ENCODE measurements at places on chromosomes 16 and 17.

DNA sequence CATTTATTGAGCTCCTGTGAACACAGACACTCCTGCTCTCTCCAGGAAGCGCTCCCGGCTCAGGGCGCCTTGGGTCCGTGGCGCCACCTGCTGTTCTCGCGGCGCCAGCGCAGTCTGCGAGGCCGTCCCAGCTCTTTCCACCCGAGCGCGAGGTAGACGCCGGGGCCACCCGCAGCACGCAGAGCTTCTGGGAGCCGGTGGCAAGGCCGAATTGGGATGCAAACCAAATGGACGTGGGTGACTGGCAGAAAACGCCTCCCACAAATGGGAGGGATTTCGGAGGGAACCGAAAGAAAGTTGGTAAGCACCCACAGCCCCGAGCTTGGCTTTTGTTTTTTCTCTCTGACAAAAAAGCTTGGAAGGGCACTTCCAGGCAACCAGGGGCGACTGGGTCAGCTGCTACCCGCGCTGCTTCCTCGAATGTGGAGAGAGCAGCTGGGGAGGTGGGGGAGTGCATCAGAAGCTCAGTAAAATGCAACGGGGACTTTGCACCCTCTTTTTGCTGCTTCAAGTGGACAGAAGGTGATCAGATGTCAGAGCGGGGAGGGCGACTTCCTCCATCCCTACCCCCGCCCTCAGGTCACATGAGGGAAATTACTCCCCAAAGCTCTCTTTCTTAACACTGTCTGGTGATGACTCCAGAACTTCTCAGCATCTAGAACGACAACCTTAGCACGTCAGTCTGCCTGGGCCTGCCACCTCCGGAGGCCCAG, 13.5 kb upstream of the N4BP1 start:
- peak; percentile 87 for DNase-seq

- no peak for DNase-seq
Measured at GRCh38 chr16:49458243-49458642, 84.6 kb downstream of the C16orf78 start.

DNA sequence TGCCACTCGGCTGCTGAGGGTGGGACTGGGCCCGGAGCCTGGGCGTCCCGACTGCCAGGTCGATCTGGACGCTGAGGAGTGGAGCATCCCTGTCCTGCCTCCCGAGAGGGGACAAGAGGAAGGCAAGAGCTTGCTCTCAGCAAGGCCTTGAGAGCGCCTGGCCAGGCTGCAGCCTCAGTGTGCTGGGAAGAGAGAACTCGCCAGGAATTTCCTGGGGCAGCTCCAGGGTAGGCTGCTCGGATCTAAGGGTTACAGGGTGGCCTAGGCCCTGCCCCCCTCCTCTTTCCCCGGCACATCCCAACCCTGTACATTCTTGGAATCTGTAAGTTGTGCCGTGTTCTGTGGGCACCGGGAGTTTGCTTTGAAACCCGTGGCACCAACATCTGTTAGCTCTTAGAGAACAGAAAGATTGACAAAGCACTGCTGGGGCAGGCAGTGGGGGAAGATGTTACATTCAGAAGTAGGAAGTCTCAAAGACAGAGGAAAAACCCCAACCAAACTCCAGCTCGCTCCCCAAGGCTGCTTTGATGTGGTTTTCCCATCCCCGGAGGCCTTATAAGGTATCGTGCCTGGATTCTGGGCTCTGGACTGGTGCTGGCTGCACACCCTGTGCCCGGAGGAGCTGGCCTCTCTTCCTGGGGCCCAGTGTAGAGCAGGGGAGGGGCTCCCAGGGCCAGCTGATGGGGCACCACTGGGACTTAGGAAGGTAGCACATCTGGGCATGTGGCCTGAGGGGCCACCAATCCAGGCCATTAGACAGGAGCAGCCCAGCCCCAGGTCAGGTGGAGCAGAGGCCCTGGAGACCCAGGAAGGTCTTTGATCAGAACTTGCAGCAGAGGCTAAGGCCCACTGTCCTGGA, 55.2 kb downstream of the NKD1 start:
- DNase-seq, result no peak

DNA sequence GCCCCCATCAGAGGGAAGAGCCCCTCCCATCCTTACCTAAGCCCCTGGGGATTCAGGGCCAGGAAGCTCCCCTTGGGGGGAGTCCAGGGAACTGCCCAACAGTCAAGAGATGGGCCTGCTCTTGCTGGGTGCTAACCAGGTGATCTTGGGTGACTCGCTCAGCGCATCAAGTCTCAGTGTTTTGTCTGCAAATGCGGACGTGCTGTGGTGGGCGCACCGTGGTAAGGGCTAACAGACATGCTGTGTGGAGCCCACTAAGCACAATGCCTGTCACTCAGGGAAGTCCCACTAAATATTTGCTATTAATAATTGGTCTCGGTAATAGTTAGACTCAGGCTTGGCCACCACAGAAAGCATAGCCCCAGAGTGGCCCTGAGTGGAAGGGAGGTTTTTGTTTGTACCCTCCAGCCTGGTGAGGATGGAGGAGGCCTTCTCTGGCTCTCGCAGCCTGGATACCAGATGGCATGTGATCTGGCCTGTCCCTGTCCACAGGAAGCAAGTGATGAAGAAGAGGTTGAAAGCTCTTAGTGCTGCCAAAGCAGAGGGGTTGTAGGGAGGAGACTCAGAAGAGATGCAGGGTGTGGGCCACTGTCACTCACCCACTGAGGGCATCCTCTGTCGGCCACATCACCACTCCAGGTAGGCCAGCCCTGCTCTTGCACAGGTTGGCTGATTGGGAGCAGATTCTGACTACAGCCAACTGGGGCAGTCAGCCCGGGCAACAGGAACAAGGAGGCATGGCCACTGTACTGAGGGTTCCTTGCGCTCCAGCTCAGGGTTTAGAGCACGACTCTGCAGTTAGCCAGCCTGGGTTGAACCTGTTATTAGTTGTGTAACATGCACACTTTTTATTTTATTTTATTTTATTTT, 69.8 kb upstream of the KSR1 start:
- no peak for DNase-seq

GRCh38 chr17:62724398-62725146, 83.5 kb downstream of the MARCHF10 start:
- no peak for DNase-seq

GRCh38 chr16:17339764-17340541, 130.8 kb downstream of the XYLT1 start:
- no peak for DNase-seq

DNA sequence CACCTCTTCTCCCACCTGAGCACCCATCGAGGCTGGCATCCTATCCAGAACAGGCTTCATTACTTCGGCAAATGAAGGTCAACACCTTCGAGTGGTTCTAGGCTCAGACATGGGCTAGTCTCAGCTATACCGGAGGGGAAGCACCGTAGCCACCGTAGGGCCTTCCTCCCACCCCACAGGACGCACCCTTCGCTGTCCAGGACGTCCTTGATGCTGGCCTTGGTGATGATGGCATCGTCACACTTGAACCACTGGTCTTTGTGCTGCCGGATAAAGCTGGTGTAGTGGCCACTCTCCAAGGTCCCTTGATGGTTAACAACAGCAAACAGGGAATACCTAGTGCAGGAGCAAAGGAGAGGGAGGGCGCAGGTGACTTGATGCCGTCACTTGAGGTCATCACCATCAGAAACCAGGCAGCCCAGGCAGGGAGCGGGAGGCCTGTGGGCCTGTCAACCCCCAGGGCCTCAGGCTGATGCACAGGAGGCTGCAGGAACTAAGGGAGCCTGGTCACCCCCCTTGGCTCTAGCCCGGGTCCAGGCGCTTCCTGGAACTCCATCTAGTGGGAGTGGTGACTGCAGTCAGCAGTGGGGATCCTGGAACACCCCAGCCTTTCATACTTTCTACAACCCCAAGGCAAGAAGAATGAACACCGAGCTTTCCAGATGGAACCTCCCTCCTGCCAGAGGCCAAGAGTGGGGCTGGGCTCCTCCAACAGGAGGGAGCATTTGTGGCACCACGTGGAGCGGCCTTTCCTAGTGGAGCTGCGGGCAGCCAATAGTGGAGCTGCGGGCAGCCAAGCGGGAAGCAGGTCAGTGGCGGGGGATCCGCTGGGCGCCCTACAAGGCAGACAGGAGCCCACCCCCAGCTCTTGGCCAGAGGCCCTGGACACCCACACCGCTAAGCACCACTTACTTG, 38.5 kb downstream of the USP22 start:
- DNase-seq, result no peak

- DNase-seq, result no peak
Measured at GRCh38 chr17:74110467-74110866, 93.0 kb upstream of the RPL38 start.

DNA sequence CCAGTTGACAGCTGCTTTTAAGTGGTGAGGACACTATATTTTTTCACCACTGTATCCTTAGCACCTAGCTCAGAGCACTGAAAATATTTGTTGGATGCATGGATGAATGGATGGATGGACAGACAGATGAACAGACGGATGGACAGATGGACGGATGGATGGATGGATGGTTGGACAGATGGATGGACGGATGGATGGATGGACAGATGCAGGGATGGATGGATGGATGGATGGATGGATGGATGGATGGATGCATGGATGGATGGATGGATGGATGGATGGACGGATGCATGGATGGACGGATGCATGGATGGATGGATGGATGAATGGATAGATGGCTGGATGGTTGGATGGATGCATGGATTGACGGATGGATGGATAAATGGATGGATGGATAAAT, 12.4 kb upstream of the SLC5A11 start:
- no peak for DNase-seq

- DNase-seq, result no peak
Measured at GRCh38 chr17:17737961-17738894, 57.0 kb downstream of the RAI1 start.

DNA sequence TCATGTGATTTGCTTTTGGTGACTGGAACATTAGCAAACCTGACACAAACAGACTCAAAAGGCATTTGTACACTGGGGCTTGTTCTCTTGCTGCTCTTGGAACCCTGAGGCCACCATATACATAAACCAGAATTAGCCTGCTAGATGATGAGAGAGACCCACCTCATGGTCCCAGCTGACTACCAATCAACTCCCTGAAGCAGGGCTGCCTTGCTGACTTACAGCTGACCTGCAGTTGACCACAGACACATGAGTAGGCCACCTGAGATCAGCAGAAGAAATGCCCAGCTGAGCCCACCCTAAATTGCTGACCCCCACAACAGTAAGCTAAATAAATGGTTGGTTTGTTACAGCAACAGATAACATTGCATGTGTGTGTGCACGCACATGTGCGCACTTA, 28.7 kb downstream of the BRIP1 start:
- no peak for DNase-seq

- peak; percentile 52 for DNase-seq
Measured at GRCh38 chr16:49592546-49593423, 219.2 kb downstream of the C16orf78 start.

- no peak for DNase-seq
Measured at GRCh38 chr17:77304746-77305473, 164.1 kb downstream of the SEC14L1 start.

- DNase-seq, result no peak
Measured at GRCh38 chr16:8178271-8178670, 412.0 kb downstream of the TMEM114 start.

GRCh38 chr16:4847774-4848587, 700 bp downstream of the UBN1 start:
- peak; percentile 70 for DNase-seq

GRCh38 chr17:47663912-47664623, 14.3 kb downstream of the KPNB1 start:
- DNase-seq, result peak; percentile 63

DNA sequence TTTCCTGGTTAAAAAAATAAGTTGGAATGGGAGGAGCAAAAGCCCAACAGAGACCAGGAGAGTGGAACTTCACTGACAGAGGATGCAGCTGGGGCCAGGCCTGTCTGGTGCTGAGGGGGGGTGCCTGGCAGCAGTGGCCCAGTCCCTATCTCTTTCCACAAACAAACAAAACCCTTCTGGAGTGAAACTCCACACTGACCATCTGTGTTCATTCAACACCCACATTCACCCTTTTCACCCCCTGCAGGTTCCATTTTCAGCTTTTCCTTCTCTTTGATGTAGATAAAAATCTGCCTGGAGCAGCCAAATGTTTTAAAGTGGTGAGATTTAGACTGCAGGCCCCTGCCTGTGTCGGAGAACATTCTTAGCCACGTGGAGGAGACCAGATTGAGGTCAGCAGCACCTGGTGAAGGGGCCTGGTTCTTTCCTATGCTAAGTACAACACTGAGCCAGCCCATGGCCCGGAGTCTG, 161.4 kb upstream of the CDH11 start:
- no peak for DNase-seq

GRCh38 chr17:78522031-78522809, 55.0 kb downstream of the DNAH17 start:
- DNase-seq, result no peak

DNA sequence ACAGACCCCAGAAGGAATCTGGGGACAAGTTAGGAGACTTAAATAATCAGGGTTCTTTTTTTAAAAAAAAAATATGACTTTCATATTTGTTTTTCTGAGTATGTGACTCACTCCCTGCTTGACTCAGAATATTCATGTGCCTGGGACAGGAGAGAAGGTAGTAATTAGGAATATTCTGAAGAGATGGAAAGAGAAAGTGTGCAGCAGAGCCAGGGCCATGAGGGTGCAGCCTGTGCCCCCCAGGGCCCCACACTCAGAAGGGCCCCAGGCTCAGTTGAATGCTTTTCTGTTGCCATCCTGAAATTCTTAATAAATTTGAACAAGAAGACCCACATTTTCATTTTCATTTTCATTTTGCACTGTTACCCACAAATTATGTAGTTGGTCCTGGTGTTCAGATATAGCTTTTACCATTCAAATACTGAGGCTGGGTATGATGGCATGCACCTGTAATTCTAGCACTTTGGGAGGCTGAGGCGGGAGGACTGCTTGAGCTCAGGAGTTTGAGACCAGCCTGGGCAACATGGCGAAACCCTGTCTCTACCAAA, 11.5 kb upstream of the LONP2 start:
- no peak for DNase-seq

DNA sequence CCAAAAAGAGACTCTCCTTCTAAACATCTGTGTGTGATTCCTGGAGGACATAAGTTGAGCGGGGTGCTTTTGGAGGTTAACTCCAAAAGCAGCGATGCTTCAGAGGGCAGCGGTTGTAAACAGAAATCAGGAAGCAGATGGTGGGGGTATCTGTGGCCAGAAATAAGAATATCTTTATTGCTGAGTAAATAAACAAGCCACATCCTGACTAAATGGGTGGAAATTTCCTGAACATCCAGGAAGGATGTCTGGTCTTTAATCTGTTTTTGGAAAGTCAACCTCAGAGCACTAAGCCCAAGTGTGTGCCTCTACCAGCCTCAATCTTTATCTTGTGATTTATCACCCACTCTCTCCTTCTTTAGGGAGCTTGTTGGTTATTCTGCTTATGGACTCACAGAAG, 123.3 kb downstream of the CDH13 start:
- DNase-seq, result no peak

- no peak for DNase-seq
Measured at GRCh38 chr16:86410081-86410480, 100.2 kb upstream of the FOXF1 start.

DNA sequence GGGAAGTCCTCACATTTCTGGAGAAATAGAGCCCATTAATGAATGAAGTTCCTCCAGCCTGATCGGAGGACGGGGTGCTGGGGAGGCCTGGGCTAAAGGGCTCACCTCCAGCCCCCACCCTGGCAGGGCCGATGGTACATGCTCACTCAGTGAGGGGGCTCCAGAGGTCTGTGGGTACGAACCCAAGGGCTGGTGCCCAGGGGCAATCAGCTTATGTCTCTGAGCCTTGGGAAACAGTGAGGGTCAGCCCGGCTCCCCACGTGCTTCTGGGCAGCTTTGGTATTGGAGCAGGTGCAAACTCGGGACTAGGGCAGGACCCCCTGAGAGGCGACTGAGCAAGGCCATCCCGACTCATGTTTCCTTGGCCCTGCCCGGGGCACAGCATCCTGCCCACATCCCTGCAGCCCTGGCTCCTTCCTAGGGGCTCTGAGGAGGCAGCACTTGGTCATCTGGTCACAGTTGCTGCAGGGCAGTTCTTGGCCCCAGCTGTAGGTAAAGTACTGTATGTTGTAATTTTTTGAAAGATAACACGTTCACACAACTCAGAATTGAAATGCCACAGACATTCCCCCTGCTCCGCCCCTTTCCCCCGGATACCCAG, 969 bp upstream of the CETP start:
- DNase-seq, result no peak
